ENCODE measurements at places on chromosomes 7 and 10. TPM values are rescaled to one million over a fixed set of nuclear protein-coding genes. Genes with fewer than 3 reads are reported as not detected.

GRCh38 chr7:34728156-34728555 is 70.1 kb downstream of the NPSR1 start:
- no peaks in the 10 kb centered on the region for H3K36me3 ChIP-seq
- no peak for DNase-seq
- H3K27ac ChIP-seq = no peak overlapping the region
- H3K27me3 ChIP-seq = no peaks in the 10 kb centered on the region
- H3K4me1 ChIP-seq = no peaks in the 10 kb centered on the region
- H3K4me3 ChIP-seq = no peak overlapping the region

DNA sequence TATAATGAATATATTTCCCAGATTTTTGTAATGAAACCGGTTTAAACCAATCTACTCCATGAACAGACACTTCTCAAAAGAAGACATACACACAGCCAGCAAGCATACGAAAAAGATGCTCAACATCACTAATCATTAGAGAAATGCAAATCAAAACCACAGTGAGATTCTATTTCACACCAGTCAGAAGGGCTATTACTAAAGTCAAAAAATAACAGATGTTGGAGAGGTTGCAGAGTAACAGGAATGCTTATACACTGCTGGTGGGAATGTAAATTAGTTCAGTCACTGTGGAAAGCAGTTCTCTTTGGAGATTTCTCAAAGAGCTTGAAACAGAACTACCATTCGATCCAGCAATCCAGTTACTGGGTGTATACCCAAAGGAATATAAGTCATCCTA is 240.7 kb downstream of the TSPAN12 start:
- no peaks in the 10 kb centered on the region for H3K36me3 ChIP-seq
- DNase-seq = no peak
- no peaks in the 10 kb centered on the region for H3K27me3 ChIP-seq
- no peaks in the 10 kb centered on the region for H3K4me1 ChIP-seq

- no peak overlapping the region for H3K4me3 ChIP-seq
- no peak overlapping the region for H3K27ac ChIP-seq
- H3K36me3 ChIP-seq = no peaks in the 10 kb centered on the region
- H3K27me3 ChIP-seq = peaks cover 16% of the 10 kb centered on the region
- no peaks in the 10 kb centered on the region for H3K4me1 ChIP-seq
- no peak for DNase-seq
Measured at GRCh38 chr10:34078745-34079470, 736.2 kb downstream of the PARD3 start.

GRCh38 chr7:151051108-151051507 is 2.8 kb downstream of the ASIC3 start:
- peak; percentile 77 for DNase-seq
- no peak overlapping the region for H3K27ac ChIP-seq
- no peaks in the 10 kb centered on the region for H3K36me3 ChIP-seq
- no peak overlapping the region for H3K4me3 ChIP-seq

- no peak for DNase-seq
- no peak overlapping the region for H3K27ac ChIP-seq
- no peaks in the 10 kb centered on the region for H3K27me3 ChIP-seq
- peaks cover 2% of the 10 kb centered on the region for H3K4me1 ChIP-seq
- H3K36me3 ChIP-seq = no peaks in the 10 kb centered on the region
Measured at GRCh38 chr10:12625393-12626023, 276.2 kb downstream of the CAMK1D start.

The ZNF438 gene
- 2.8 TPM for total RNA-seq
